CD4-positive, alpha-beta memory T cell (primary cell): ENCODE measurements at places on chromosomes 3 and 15.

GRCh38 chr3:4350789-4351163, 47.6 kb downstream of the SETMAR start:
- peak; percentile 70 for DNase-seq

- no peak for DNase-seq
Measured at GRCh38 chr15:58060575-58060974, 4.9 kb downstream of the ALDH1A2 start.

DNA sequence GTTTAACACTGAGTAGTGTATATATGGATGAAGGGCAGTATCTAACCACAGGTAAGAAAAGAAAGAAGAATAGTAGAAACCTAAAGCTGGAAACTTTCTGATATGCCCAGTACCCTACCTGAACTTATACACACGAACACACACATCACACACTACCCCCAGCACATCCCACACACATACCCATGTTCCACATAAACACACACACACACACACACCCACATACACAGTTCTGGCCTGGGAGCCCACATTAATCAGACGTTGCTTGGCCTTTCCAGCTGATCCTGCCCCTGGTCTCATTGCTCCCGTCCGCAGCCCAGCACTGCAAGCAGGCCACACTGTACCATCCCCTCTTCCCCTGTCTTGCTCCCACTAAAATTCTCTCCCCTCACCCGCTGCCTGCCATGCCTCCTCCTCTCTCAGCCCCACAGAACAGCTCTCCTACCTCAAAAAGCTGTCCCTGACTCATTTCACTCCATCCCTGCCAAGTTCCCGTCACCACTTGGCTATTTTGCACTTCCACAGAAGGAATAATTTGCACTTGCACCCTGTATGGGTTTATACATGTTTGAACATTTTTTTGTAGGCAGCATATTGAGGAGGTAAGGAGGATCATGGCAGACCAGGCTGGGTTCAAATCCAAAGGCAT, 185.8 kb upstream of the PPP2R3A start:
- DNase-seq = no peak

- DNase-seq = no peak
Measured at GRCh38 chr15:100889385-100890050, 9.9 kb downstream of the ALDH1A3 start.

DNA sequence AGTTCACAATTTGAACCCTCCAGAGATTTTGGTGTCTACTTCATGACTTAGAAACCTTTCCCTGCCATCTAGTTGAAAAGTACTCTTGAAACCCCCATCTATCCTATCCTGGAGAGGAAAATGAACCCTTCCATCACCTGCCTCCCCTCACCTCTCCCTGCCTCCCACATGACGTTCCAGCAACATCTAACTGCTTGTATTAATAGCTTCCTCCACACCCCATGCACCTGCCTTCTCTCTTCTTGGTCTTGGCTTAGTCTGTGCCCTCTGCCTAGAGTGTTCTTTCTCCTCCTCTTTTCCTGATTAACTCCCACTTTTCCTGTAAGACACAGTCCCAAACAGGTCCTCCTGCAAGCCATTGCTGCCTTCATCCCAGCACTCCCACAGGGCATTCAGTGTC, 107.8 kb downstream of the LIPC start:
- no peak for DNase-seq
